NCI-H524 treated with DMSO at 0.1 percent for 48 hours (cell line): ENCODE measurements at places on chromosomes 2 and 18.

DNA sequence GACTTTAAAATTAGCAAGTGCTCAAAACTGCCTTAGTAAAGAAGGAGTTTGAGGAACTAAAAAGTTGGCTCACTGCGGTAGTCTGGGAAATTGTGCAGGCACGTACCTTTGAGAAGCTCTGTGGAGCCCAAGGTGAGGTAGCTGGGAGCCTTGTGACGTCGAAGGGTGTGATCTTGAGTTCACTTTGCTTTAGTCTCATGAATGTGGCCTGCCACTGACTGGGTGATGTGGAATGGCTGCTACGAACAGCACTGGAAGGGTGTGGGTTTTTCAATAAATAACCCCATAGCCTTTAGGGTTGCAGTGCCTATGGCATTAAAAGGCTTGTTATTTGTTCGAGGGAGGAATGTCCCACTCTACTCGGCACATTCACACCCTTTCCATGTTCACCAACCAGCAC, 312.3 kb downstream of the PRKCE start:
- DNase-seq, result no peak

GRCh38 chr2:179857236-179857635, 4.2 kb downstream of the ZNF385B start:
- DNase-seq, result no peak

DNA sequence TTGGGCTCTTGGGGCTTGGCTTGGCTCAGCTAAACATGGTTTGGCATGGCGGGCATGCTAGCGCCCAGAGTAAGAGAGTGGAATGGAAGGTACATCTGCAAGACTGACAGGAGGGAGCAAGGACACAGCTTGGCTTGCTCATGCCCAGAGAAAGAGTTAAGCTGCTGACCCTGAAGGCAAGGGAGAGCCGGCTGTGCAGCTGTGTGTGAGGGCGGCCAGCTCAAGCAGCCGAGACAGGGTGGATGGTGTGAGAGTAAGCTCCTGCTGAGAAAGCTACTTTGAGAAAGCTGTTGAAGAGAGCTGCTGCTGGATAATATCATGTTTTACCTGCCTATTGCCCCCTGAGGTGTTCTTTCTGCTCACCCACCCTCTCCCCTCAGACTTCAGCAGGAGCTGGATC, 135.6 kb downstream of the CCBE1 start:
- DNase-seq, result no peak

DNA sequence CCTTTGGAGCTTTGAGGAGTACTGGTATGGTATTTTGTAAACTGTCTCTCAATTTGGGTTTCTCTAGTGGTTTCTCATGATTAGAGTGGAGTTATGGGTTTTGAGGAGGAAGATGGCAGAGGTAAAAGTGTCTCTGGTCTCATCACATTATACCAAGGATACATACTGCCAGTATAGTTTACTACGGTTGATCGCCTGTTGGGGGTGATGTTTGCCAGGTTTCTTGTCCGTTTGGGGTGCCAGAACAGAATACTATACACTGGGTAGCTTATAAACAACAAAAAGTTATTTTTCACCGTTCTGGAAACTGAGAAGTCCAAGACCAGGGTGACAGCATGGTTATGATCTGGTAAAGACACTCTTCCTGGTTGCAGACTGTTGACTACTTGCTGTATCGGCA, 293.7 kb downstream of the NYAP2 start:
- no peak for DNase-seq

DNA sequence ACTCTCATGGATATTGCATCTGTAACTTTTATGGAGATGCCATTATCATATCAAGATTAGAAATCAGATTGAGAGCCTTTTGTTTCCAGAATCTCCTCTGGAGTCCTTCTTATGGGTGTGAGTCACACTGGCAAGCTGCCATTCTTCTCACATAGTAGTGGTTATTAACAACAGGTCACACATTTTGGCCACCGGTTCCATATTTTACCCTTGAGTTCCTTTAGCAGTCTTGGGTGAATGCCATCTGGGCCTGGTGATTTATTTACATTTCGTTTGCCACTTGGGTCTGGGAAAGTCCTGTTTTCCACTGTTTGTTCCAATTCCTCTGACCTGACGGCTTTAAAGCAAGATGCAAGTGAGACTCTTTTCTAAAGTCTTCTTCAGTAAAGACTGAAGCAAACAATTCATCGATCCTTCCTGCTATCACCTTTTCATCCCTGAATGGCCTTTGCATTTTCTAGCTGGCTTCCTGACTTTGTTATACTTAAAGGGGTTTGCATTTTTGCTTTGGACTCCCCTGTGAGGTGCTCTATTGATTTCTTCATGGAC, 80.5 kb upstream of the CAVIN2 start:
- DNase-seq, result no peak

- no peak for DNase-seq
Observed at GRCh38 chr2:78132391-78133370, 610.5 kb upstream of the LRRTM4 start.

DNA sequence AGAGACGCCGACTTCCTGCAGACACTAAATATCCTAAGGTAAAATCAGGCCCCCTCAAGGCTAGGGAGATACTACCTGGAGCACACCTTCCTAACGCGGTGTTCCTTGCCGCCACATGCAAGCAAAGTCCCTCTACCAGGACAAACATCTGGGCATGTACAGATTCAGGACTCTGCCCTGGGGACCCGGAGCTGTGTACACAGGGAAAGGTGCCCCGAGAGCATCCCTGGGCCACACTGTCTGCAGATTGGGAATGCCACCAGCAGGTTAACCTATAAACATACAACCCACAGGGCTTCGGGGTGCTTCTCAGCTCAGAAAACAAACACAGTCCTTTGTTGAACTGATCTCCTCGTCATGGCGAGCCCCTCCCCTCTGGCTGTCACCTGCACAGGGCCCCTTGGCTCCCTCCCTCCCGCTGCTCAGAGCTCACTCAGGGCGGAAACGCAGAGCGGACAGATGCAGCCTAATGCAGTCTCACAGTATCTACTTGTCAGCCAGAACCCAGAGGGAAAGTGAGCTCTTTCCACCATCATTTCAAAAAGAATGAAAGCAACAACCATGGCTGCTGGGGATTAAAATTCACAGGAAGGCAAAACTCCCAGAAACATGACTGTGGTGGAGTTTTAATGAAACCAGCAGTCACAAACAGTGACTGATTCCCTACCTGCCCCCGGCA, 218.8 kb downstream of the HDAC4 start:
- no peak for DNase-seq

DNA sequence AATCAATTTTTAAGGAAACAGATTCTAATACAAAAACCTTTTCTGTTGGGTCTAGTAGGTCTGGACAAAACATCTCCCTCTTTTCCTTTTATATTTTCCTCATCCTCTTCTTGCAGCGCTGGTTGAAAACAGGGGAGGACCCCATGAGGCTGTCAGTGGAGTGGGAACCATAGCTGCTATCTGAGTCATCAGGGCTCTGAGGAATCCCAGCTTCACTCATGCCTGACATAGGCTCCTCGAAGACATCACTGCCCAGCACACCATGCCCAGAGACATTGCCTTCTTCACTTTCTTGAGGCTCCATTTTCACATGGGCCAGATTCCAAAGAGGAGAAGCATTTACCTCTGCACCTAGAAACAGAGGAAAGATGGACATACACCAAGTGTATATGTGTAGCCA, 10.0 kb downstream of the SUPT7L start:
- DNase-seq, result no peak

DNA sequence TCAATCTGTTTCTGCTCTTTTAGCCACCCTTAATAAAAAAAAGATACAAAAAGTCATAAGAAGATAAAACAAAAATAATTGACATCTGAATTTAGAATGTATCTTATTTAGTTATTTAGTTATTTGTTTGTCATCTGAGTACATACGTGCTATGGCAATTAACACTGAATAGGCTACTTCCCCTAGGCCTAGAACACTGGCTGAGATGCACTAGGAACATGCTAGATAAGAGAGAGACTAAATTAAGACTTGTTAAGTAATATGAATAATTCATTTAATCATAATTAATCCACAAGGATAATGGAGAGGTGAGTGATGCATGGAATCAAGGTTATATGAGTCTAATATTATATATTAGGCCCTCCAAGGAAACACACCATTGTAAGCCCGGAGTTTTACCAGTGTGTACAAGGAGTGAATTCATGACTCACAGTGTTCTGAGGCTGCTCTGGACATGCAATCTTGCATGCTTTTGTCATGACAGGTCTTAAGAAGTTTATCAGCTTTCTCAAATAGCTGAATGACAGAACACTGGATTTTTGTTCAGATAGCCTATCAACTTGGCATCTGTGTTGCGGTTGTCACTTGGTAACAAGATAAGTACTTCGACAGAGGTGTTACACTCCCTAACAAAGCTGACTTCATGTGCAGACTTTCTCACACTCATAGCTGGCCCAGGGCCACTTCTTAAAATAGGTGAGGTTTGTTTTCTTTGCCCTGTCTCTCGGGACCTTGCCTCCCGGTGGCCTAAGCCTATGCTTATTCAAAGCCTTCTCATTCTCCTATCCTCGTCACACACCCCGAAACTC, 5.0 kb upstream of the SERPINB2 start:
- DNase-seq, result no peak

DNA sequence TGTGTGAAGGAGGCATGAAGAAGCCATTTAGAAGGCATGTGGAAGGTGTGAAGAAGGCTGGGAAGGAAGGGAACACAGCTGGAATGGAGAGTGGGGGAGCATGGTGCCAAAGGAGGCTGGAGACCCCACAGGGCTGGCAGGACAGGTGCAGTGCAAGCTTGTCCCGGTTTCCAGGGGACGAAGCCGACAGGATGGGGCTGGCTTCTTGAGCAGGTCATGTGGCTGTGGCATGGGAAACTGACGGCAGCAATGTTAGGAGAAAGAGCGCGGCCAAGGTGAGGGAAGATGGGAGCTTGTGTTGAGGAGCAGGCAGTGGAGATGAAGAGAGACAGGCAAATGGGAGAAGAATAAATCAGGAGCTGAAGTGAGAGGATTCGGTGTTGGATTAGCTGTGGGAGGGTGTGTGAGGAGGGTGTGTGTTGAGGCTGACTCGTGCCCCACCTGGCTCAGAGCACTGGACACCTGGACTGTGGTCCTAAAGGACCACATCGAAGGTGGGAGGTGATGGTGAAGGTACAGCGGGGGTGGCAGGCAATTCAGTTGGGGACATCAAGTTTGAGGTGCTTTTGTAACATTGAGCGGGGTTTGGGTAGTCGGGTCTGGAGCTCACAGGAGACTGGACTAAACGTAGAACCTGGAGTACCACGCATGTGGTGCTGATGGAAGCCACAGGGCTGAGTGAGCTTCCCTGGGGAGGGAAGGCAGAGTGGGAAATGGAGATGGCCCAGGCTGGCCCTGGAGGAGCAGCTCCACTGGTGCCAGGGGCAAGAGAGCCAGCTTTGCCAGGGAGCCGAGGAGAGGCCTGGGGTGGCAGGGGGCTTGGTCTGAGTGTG, 165.6 kb upstream of the HDAC4 start:
- DNase-seq, result no peak

GRCh38 chr2:14126846-14127245, 505.7 kb upstream of the LRATD1 start:
- DNase-seq, result no peak

GRCh38 chr2:66030553-66030952, 404.4 kb upstream of the MEIS1 start:
- DNase-seq, result no peak

GRCh38 chr2:238277695-238278094, 10.7 kb downstream of the PER2 start:
- DNase-seq, result no peak

DNA sequence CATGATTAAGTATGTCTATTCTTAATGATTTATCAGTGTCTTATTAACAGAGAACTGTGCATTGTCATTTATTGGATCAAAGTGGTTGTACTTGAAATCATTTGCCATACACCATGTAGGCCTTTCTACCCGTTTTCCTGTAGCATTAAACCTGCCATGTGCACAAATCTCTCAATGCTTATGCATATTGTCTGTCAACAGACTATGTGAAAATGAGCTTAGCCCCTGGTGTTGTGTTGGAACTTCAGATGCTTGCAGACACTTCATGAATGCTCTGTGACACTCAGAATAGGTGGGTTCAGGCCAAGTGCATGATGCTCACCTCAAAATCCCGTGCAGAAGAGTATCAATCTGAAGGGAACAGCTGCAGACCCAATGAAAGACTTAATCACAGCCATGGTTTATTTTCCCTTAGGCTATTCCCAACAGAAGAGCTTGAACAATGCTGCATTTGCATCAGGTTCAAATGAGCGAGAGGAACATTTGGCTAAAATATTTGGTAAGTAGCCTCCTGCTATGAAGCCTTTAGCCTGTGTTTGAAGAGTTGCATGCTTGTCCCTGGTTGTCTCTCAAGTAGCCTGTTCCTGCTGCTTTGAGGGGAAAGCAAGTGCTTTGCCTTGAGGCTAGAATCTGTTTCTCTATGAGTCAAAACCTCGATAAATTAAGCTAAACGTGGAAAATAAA, 6.1 kb downstream of the C2orf92 start:
- DNase-seq, result no peak

DNA sequence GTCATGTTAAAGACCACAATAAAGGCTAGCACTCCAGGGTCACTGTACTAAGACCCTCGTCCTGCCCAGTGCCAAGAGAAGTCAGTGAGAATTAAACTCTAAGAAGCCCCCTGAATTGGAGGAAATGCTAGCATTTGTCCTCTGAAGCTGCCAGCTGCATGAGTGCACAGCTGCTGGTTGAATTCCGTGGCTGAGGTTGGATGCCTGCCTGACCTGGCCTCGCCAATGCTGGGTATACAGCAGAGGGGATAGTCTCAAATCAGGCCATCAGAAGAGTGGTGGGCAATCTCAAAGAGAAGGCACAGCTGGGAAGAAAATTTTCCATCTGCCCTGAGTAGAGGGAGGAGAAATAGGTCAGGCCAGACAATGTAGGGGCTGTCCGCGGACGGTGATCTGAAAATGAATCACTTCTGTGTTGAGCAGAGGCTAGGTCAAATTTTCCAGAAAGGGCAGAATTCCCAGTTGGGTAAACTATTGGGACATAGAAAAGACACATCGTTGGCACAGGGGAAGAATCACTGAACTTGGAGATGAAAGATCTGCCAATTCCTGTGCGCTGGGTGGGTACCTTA, 110.5 kb upstream of the AGAP1 start:
- no peak for DNase-seq

DNA sequence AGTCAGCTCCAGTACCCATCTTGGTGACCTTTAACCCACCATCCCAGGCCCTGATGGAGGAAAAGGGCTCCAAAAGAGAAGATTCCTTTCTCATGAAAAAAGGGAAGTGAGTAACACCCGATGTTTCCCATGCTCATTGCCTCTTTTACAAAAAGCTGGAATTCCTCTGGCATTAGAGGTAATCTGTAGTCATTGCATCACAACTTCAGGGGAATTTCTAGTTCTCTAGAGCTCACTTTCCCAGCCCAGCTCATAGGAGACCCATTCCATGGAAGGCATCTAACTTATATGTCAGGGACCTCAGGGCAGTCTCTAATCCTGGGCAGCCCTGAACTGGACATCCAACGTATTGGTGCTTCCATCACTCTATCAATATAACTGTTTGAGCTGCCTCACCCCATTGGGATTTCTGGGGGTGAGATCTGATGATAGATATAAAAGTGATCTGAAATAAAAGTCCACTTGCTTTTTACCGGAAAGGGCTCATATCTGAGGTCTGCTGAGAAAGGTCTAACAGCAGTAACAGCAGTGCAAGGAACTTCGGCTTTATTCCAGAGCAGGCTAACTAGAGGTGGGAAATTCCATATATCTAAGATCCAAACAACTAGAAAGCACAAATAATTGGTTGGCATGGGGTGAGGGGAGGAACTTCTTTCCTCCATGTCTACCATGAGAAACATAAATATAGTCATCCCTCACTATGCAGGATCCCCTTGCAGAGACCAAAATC, 106.1 kb downstream of the ETAA1 start:
- no peak for DNase-seq
